ENCODE measurements at places on chromosomes 1 and 21. TPM values are rescaled to one million over a fixed set of nuclear protein-coding genes. Genes with fewer than 3 reads are reported as not detected.

The C1QA gene
- total RNA-seq = 234 TPM

The KLHDC8A gene
- not detected for total RNA-seq

The FOXD2 gene
- 4.9 TPM for total RNA-seq

The RNASEL gene
- 5.9 TPM for total RNA-seq

The RIPPLY3 gene
- not detected for total RNA-seq

DNA sequence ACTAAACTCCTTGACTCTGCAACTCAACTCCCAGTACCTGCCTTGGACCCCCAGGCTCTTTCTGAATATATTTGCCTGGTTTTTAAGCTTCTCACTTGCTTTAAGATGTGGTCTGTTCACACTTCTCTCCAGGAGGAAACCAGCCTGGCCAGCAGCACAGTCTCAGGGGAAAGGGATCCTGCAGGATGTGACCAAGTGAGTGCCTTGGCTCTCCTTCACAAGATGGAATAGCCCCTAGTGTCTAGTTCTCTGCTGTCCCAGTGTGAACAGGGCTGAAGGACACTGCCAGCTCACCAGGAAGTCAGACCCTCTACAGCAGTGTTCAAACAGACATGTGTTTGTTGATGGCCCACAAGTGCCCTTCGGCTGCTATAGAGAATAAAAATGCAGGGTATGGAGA lies 32.9 kb downstream of the CD244 start:
- DNase-seq = no peak

GRCh38 chr21:32070126-32070525 lies 197.3 kb downstream of the HUNK start:
- DNase-seq = no peak

- no peak for DNase-seq
Observed at GRCh38 chr21:38887749-38888148, 82.0 kb downstream of the ETS2 start.

GRCh38 chr1:61581251-61581650 lies 143.7 kb downstream of the TM2D1 start:
- no peak for DNase-seq

- no peak for DNase-seq
Observed at GRCh38 chr1:163583661-163584181, 262.0 kb downstream of the NUF2 start.

Measured in thoracic aorta (tissue), 2 donors.